Activated T-cell treated with anti-CD3 and anti-CD28 coated beads, Interleukin-2, amount 50 U/mL, for 4 hours (primary cell): ENCODE measurements at places on chromosomes 2 and 18. TPM values are rescaled to one million over a fixed set of nuclear protein-coding genes. Genes with fewer than 3 reads are reported as not detected.

The PHLPP1 gene
- total RNA-seq, result 4.0 TPM

The ABCG8 gene
- total RNA-seq, result not detected

The FN1 gene
- 4.6 TPM for total RNA-seq

The NEU2 gene
- not detected for total RNA-seq

The GPR35 gene
- 3.3 TPM for total RNA-seq

The CERKL gene
- total RNA-seq, result not detected

The DOK6 gene
- total RNA-seq, result not detected

The GREB1 gene
- 0.32 TPM for total RNA-seq

The BCL11A gene
- 2.6 TPM for total RNA-seq

The CFAP221 gene
- not detected for total RNA-seq
